Thoracic aorta (tissue), 2 donors: ENCODE measurements at places on chromosomes 6 and 20.

- DNase-seq: no peak
These were observed 2.6 kb upstream of the ZKSCAN3 start for GRCh38 chr6:28347119-28347518.

DNA sequence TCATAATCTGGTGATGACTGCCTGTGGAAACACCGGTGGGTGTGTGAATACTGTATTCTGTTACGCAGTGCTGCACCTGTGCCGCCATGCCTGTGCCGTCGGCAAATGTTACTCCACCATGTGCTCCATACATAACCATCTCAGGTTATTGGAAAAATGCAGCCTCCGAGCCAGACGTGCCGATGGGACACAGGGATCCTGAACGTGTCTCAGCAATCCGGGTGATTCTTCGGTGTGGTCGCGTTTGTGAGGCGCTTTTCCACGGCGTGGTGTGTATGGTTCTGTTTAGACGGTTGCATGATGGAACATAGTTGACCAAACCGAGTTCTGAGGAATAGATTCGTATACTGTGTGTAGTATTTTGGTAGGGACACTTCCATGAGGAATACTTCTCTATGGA is 130.3 kb downstream of the SMOC2 start:
- no peak for DNase-seq

GRCh38 chr6:35468181-35468979 is at the start of gene RPL10A:
TSS of gene RPL10A (plus strand) at chr6:35468401. CDS start at chr6:35468435, 34 bp downstream.
- peak; percentile 62 for DNase-seq

GRCh38 chr6:145012039-145012662 is 723.2 kb downstream of the EPM2A start:
- no peak for DNase-seq

DNA sequence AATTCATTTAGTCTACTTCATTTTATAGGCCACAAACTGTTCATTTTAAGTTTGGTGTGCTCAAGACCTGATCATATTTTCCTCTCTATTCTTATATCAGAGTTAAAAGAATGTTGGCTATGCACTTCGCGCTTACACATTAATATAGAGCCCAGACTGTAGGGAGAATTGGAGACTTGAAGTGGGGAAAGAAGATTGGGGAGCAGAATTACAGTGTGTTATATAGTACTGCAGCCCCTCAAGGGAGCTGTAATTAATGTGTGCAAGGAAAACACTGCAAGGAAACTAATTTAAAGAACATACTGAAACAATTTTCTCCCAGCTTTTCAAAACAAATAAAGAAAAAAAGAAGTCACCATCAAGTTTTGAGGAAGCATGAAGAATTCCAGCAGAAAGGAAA is 572.7 kb upstream of the FLRT3 start:
- DNase-seq: no peak

DNA sequence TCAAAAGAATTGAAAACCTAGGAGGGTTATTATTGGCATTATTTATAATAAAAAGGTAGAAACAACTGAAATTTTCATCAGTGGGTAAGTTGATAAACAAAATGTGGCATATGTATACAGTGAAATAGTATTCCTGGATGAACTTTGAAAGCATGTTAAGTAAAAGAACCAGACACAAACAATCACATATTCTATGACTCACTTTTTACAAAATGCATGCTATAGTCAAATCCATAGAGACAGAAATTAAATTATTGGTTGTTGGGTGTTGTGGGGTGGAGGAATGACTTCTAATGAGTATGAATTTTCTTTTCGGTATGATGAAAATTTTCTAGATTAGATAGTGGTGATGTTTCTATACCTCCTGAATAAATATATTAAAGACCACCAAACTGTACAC is 94.6 kb downstream of the LRRC1 start:
- no peak for DNase-seq

GRCh38 chr6:115570331-115570730 is 490.4 kb downstream of the FRK start:
- no peak for DNase-seq

DNA sequence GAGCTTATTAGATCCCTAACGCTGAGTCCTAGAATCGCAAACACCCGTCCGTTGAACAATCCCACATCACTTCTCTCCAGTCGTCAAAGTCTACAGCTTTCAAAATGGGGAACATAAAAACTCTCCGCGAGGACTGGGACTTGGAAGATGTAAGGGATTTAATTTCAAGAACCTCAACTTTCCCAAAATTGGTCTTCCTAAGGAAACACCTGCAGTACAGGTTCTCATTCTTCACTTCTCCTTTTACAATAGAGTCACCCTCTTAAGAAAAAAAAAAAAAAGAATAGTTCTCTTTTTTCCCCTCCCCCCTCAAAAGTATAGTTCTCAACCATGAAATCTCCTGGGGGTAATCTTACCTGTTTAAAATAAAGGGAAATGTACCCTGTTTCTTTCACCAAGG is 6.6 kb upstream of the ZBTB22 start:
- DNase-seq: no peak

GRCh38 chr20:3995067-3995748 is 20.1 kb downstream of the RNF24 start:
- no peak for DNase-seq

- no peak for DNase-seq
These were observed 255.6 kb upstream of the TAB2 start for GRCh38 chr6:149061930-149062329.

- DNase-seq: no peak
These were observed 22.1 kb downstream of the SLC35A1 start for GRCh38 chr6:87494761-87495422.

DNA sequence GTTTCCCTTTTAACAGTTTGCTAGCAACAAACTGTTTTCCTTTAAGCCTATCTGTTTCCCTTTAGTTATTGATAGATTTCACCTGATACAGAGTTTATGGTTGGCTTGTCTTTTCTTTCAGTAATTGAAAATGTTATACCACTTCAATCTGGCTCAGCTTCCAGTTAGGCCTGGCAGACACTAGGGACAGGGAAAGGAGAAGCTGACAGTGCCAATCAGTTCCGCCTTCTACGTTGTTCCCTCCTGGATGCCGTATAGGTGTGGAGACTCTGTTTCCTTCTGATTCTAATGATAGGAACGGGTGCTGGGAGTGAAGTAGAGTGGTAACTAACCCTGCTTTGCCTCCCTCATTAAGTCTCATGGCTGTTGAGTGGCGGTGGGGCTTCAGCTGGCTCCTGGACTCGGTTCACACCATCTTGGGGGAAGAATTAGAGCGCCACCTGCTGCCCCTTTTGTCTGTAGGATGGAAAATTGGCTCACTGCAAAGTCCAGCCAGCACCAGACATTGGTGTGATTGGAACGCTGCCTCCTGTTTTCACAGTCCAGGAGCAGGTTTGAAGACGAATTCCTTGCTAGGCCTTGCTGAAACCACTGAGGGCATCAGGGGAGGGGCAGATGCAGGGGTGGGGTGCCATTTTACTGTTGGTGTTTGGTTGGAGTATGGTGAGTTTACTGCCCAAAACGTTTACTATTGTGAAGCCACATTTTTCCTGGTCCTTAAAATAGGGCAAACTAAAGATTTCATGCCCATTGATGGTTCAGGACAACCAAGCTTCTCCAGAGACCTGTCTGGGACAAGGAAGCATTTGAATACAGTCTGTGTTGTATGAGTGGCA is 1729.5 kb downstream of the GRIK2 start:
- no peak for DNase-seq

GRCh38 chr20:32024683-32025295 is 14.6 kb downstream of the CCM2L start:
- DNase-seq: no peak

GRCh38 chr6:14489445-14489844 is 371.9 kb downstream of the CD83 start:
- DNase-seq: no peak

DNA sequence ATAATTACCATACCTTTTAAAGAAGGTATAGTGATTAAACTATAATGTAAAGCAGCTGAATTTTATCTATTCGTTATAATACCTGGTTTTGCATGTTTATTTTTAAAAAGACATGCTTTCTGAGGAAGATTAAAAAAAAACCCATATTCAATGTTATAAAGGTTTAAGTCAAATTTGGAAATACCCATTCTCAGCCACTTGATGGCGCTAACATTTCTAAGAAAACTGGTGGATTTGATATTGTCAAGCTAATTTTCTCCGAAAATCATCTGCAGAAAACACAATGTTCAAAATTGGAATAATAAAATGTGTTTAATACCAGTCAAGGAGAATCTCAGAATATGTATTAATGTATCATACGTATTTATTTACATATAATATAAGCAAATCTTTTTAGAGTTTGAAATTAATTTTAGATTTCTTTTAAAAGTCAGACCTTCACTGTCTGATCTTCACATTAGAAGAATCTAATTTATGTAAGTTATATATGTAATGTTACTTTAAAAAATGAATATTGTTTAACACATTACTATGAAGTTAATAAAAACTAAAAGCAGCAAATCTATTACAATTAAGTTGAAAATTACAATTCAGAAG is 35.0 kb downstream of the SHPRH start:
- no peak for DNase-seq

DNA sequence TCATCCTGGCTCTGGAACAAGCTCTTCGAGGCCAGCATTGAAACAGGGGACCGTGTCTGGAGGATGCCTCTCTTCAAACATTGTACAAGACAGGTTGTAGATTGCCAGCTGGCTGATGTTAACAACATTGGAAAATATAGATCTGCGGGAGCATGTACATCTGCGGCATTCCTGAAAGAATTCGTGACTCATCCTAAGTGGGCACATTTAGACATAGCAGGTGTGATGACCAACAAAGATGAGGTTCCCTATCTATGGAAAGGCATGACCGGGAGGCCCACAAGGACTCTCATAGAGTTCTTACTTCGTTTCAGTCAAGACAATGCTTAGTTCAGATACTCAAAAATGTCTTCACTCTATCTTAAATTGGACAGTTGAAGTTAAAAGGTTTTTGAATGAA is 3.6 kb upstream of the CDKN1A start:
- no peak for DNase-seq

GRCh38 chr6:73519926-73520687 is 725 bp downstream of the EEF1A1 start:
- DNase-seq: peak; percentile 53

GRCh38 chr6:21037453-21037852 is 503.2 kb downstream of the CDKAL1 start:
- DNase-seq: no peak

DNA sequence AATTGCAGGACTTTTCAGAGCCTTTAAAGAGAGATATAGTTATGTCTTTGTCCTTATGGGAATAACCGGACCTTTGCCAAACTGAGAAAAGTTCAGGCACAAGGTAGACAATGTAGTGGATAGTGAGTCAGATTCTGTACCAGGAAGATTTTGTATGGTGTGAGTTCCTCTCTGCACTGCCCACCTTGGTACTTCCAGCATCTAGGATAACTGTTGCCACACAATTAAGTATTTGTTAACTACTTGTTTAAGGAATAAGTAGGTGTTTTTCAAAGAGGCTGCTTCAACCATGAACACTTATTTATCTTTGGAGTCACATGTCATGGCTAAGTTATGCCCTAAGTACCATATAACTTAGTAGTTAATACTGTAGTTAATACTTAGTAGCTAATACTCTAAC is 131.8 kb upstream of the DOK5 start:
- no peak for DNase-seq

- DNase-seq: no peak
These were observed 46.7 kb downstream of the RALY start for GRCh38 chr20:34040300-34040995.

DNA sequence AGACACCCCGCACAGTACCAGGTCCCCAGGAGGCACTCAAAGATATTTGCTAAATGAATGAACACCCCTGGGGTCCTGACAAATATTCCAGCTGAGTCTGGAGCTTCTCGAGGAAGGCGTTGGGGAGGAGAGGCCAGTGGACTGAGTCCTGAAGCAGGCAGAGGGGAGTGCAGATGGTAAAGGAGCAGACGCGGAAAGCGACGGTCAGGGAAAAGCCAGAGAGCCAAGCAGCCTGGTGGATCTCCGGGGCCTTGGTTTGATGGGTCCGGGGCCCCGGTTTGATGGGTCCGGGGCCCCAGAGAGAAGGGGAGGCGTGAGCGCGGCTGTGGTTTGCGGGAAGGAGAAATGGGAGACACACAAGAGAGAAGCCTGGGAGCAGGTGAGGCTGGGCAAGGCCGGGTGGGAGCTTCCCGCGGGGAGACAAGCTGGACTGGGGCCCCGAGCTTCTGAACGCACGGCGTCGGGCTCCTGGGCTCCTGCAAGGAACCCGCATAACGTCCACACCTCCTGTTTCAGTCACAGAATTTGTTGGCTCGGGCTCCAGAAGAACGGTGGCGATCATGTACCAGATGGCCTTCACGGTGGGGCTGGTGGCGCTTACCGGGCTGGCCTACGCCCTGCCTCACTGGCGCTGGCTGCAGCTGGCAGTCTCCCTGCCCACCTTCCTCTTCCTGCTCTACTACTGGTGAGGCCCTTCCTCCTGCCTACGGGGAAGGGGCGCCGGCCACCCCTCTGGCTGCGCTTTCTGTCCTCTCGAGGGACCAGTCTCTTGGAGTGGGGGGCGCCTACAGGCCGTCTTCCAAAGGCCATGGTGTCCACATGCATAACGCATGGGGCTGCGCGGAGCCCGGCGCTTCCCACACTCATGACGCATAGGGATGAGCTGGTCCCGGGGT is 12.1 kb downstream of the SLC22A1 start:
- DNase-seq: no peak

- no peak for DNase-seq
These were observed 256.6 kb upstream of the FOXQ1 start for GRCh38 chr6:1055015-1055921.

GRCh38 chr20:8310618-8311017 is 178.6 kb downstream of the PLCB1 start:
- no peak for DNase-seq

DNA sequence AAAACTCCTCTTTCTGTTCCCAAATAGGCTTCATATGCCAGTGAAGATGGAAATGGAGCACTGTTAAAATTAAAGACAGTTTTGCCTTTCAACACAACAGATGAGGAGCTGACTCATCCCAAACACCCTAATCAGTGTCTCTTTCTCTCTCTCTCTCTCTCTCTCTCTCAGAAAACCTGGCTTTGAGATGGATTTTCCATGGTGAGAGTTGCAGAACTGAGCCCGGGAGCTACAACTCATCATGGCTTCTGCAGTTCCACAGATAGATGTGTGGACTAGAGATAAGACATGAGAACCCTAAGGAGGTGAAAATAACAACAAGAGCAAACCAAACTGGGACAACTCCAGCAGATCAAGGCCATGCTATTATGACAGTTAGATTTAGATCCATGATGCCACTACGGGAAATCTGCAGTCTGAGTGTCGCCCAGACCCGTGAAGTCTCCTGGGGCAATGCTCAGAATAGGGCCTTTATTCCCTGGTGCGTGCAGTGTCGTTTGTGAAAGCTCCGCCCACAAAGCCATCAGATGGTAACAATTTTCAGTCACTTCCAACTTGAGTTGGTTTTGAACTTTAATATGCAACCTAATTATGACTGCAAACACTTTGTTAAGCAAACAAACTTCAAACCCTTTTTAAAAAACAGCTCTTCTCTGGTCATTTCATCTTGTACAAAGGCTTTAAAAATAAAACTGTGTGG is 338.2 kb upstream of the PREP start:
- DNase-seq: no peak

DNA sequence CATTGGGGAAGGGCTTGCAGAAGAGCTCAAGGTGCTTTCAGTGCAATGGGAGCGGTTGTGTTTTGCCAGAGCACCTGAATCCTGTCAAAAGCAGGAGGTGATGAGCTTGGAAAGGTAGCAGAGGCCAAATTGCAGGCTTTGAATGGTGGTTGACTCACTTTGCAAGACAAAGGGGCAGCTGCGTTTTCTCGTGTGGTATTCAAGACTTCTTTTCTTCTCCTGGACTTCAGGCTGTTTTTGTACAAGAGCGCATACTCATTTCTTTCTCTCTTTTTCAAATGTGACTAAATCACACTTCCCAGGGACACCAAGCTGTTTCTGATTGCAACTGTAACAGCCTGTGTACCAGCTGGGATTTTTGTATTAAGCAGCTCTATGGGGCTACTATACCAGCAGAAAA is 32.3 kb downstream of the GHRH start:
- DNase-seq: no peak
